CD4-positive, alpha-beta memory T cell (primary cell): ENCODE measurements at places on chromosomes 5 and 9. TPM values are rescaled to one million over a fixed set of nuclear protein-coding genes. Genes with fewer than 3 reads are reported as not detected.

The WNT8A gene
- total RNA-seq: not detected

DNA sequence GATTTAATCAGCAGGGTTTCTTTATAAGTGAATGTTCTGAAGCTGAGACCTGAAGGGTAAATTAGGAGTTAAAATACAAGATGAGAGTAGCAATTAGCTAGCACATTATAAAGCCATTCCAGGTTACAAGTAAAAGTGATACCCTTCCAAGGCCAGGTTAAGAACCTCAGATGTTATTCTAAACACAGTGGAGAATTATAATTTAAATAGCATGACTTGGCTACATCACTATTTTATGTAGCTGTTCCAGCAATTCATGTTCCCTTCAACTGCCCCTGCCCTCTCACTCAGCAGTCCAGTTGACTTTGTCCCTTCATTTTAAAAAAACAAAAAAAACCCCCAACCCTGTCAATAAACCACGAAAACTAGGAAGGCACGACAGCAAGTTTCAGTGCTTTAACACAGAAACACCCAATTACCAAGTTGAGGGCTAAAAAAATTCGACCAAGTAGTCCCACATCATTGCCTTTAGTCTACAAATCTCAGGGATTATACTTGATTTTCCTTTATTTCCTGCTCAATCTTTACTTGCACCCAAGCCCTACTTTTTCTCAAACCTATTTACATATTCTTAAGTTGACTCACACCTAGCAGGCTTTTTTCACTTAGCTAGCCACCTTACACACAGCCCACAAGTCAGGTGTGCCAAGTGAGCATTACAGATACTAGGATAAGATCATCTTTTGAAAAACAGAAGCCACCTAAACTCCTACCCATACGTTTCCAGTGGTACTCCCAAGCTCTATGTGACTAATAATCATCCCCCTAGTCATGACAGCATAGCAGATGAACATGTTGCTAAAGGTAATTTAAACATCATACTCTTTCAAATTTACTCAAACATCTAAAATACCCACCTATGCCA is 3.4 kb downstream of the RPL37 start:
- no peak for DNase-seq

DNA sequence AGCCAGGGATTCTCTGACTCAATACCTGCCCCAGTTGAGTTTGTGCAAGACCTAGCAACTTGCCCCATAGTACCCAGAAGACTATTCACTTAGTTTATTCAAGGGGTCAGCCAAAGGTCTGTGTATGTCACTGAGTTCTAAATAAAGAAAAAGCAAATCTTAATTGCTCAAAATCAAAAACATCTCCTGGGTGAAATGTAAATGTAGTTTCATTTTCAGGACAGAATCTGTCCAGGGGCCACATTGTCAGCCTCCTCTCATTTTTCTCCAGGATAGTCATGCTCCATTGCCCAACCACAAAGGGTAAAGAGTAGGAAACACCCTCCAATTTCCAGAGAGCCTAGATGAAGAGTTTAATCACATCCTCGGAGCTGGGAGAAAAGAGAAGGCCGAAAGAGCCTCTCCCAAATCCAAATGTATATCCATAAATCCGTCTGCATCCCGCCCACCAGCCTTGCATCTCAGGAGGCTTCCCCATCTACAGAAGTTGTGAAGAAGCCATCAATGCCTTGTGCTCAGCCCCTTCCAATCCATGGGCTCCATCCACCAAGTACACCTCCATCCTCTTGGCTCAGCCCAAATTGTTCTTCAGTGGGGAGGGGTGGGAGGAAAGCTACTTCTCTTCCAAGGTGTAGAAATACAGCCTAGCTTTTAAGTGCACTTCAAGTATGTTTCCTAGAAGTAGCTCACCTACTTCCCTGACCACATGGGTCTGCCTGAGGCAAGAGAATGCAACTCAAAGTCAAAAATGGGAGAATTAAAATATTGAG is 26.9 kb downstream of the ADAM19 start:
- no peak for DNase-seq

DNA sequence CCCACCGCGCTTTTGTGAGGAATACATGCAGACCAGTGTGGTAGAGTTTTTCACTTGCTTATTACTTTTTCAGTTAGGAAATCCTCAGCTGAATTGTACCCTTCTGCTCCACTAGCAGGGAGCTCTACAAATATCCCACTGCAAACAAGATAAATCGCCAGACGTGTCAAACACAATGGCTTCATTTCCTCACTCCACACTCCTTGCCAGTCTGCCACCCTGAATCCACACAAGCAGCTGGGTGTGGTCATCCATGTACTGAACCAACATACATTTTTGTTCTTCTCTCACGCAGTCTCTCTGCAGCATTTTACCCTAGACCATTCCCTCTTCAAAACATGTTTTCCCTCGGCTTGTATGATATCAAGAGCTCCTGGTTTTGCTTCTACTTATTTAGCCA is 3.7 kb upstream of the ROR2 start:
- no peak for DNase-seq

The SNCAIP gene
- not detected for total RNA-seq
